ENCODE measurements at places on chromosomes 2 and 18.
A peak's percentile ranks its signal among the peaks of the same experiment; 100 is the strongest.

DNA sequence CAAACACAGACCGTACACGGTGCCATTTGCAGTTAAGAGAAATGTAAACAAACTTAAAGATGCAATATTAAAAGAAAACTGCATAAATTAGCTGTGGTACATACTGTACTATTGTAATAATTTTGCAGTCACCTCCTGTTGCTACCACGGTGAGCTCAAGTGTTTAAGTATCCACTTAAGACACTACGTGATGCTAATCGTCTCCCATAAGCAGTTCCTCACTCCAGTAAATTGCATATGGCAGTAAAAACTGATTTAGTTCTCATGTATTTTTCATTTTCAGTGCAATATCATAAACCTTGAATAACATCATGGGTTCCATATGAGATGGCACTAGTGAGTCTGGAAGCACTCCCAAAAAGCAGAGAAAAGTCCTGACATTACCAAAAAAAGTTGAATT, 14.4 kb downstream of the CLEC4F start:
- no peak for DNase-seq

DNA sequence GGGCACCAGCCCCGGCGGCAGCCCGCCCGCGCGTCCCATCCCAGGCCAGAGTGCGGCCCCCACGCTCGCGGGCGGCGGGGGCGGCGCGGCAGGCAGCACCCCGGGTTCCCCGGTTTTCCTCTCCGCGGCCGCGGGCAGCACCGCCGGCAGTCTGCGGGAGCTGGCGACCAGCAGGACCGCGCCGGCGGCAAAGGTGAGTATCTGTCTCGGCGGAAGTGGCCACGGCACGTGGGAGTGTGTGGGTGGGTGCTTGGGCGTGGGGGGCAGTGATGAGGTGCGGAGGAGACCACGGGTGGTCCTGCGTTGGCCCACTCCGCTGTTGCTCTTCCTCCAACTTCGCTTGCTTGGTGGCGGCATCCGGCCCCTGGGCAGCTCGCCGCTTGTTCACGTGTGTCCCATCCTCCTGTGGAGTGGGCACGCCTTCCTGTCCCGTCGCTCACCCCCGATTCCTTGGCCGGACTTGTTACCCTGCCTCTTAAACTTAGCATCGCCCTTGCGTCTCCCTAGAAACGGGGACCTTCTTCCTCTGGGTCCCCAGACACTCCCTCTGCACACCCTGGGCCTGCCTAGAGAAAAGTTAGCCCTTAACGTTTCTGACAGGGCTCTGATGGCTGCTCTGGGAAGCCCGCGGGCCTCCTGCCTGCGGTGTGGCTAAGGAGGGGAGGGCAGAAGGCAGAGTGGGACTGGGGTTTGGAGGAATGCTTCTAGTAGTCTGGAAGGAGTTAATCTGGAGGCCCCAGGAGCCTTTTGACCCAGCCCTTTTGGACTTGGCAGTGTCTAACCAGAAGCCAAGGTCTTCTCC, 1.1 kb downstream of the SH3RF3 start:
- peak; percentile 34 for DNase-seq

GRCh38 chr2:65142515-65142914, 12.6 kb upstream of the RAB1A start:
- DNase-seq = no peak

GRCh38 chr2:102315921-102316320, 4.6 kb downstream of the IL1RL1 start:
- DNase-seq = no peak

Measured in stimulated activated naive CD8-positive, alpha-beta T cell treated with anti-CD3 and anti-CD28 coated beads, Interleukin-15, Interleukin-2, amounts not matched to agents 100 U/mL and 50 U/mL, for 24 hours (primary cell).